Amniotic epithelial cell (primary cell): ENCODE measurements at places on chromosomes 16 and 17.

GRCh38 chr17:71200597-71200996 lies 920.2 kb upstream of the SOX9 start:
- no peak for DNase-seq

DNA sequence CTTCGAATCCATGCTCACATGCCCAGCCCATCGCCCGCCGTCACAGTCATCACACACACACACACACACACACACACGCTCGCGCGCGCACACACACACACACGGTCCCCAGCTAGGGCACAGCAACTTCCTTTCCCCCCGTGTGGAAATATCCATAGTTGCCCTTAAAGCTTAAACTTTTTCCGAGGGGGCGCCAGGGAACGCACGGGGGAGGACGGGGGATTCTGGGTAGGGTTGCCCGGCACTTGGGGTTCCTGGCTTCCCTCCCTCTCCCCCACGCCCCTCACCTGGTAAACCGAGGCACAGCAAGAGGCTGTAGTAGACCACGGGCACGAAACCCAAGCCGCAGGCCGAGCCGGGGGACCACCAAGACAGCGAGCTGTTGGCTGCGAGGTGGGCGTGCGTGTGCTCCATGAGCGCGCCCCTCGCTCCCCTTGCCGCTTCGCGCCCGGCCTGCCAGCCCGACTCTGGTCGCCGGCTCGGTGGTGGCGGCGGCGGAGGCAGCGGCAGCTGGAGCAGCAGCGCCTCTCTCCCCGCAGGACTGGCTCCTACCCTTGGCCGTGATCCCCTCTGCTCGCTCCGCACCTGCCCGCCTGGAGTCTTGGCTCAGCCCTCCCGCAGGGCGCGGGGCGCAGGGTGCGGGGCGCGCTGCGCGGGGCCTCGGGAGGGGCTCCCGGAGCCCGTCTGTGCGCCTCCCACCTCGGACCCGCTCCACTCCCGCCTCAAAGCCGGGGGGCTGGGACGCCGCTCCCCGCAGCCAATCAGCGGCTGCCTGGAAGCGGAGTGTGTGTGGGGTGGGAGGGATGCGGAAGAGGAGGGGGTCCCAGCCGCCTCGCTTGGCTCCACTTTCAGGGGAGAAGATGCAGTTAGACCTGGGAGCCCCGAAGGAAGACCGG lies at the start of gene GPR139:
TSS of gene GPR139 (minus strand) at position 688 of the 896 bp plus-strand sequence. CDS start at position 414, 274 bp downstream.
- DNase-seq, result no peak

DNA sequence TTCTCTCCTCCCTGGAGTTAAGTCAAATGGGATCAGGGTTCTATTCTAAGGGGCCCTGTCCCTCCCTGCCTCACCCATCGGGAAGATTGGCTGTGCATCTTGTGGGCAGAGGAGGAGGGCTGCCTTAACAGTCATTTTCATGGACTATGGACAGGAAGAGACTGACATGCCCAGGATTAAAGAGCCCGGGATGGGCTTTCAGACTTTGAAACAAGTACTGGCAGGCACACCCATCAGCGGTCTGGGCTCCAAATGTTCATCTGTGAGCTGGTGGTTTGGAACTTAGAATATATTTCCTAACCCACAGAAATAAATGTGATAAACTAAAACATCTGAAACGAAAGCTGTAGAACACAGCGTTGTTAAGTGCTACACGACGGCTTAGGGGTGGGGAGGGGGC lies 6.5 kb downstream of the SLC6A4 start:
- DNase-seq, result no peak

DNA sequence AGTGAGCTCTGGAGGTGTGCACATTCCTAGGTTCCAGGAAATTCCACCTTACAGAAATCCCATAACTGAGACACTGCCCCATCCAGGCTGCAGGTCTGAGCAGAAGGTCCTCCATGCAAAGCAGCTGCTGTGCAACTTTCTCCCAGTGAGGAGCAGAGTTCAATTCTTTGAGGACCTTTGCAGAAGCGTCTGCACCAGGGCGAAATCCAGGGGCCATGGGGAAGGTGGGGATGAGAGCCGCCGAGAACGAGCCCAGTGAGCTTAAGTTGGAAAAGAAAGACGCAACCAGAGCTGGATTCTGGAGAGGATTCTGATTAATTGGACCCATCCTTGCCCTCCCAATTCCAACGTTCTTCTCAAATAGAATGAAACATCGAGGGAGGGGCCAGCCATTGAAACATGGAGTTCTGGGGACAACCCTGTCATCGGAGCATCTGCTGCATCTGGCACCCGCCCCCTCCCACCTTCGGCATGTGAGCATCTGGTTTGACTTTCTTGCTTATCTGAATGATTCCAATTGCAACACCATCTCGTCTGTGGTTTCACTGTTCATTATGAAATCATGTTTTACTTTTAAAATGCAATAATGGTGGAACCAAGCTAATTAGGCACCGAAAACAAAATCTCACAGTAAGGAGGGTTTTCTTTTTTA lies 190.6 kb upstream of the FOXF1 start:
- peak; percentile 74 for DNase-seq

- DNase-seq, result no peak
Observed at GRCh38 chr17:48123776-48124388, 16.3 kb downstream of the SNX11 start.

GRCh38 chr17:31513731-31514427 lies 122.4 kb downstream of the RAB11FIP4 start:
- no peak for DNase-seq

- DNase-seq, result no peak
Observed at GRCh38 chr16:75329943-75330342, 78.5 kb upstream of the BCAR1 start.

DNA sequence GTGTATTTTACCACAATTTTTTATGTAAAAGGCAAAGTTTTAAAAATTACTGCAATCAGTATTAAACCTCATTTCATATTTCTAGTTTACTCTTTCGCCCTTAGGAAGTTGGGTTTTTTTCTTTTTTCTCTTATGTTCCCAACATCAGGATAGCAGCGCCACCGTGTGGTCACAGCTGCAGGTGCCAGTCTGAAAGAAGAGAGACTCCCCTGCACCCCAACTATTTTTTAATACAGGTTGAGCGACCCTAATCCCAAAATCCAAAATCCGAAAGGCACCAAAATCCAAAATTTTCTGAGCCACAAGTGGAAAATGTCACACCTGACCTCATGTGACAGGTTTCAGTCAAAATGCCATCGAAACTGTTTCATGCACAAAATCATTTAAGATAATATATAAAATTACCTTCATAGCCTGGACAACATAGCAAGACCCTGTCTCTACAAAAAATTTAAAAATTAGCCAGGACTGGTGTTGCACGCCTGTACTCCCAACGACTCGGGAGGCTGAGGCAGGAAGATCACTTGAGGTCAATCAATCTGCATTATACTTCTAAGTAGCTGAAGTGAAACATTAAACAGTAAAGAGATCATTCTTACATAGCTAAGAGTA lies 21.8 kb upstream of the ASGR2 start:
- peak; percentile 60 for DNase-seq

DNA sequence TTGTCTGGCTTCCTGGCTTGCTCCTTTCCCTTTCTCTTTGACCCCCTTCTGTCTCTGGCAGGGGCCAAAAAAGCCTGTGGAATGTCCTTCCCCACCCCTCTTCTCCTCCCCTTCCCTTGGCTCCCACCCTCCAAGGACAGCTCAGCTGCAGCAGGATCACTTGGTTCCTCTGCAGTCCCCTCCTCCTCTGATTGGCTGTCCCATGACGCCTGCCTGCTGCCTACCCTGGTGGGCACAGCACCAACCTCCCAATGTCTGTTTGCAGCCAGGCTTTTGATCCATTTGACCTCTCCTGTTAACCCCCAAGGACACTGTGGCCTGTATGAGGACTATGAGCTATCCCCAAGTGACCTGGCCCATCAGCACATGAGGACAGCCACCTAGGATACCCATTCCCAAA lies 14.8 kb upstream of the MTMR4 start:
- no peak for DNase-seq

DNA sequence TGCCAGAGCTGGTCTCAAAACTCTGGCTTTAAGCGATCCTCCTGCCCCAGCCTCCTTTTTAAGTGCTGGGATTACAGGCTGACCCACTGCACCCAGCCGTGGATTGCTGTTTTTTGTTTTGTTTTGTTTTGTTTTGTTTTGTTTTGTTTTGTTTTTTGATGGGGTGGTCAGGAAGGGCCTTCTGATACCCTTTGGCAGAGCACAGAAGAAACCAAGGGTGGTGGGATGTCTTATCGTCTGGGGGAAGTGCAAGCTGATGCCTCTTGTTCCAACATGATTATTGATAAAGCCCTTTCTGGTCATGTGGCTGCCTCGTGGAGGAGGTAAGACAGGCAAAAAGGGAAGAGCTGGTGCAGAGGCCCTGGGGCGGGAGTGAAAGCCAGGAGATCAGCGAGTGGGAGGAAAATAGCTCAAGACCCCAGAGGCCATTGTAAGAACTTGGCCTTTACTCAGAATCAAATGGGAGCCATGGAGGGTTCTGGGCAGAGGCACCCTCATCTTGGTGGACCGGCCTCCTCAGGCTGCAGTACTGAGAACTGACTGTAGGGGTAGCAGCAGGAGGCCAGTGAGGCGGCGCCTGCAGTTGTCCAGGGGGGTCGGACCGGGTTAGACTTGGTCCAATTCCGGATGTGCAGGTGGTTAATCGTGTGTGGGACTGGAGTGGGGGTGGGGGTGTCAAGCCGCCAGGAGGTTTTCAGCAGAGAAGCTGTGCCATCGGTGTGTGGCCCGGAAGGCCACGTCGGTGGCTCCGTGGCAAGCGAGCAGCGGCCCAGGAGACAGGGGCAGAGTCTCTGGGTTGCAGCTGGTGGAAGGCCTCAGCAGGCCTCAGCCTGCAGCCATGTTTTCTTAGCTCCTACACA lies 84.4 kb upstream of the GSE1 start:
- DNase-seq, result no peak

- DNase-seq, result no peak
Observed at GRCh38 chr17:14301279-14302090, 604 bp downstream of the HS3ST3B1 start.

DNA sequence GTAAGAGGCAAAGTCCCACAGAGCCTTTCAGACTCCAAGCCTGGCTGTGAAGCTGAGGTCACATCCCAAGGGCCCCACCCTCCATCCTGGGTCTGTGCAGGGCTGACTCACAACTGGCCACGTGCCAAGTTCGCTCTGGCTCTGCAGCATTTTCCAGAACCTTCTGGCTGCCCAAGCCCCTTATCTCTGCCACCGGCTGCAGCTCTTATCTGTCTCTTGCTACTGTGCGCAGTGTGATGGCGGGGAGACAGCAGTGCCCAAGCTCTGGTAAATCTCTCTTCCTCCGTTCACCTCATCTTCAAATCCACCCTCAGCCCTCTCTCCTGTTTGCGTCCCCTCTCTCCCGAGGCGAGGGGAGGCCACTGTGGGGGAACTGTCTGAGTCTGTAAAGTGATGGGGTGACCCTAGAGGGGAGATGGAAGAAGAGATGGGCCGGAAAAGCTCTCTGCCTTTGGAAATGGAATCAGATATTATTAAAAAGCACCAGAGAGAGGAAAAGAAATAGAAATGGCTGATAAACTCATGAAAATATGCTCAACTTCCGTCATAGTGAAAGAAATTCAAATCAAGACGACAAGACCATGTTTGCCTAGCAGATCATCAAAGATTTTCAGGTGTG lies 162.7 kb upstream of the CDC42EP4 start:
- DNase-seq, result peak; percentile 66

DNA sequence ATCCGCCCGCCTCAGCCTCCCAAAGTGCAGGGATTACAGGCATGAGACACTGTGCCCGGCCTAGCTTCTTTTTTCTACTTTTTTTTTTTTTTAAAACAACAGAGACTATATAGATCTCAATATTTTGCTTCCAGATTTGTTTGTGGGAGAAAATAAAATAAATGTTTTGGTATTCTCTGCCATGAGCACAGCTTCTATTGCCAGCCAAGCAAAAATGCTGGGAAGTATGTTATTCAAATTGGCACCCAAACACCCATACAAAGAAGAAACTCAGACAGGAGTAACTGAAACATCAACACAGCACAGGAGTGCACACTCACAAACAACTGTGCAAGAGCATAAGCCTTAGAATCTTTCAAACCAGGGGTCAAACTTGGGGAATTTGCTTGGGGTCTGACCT lies 37.2 kb upstream of the CLEC3A start:
- no peak for DNase-seq

GRCh38 chr16:19589771-19590302 lies 34.3 kb downstream of the VPS35L start:
- DNase-seq, result peak; percentile 75

DNA sequence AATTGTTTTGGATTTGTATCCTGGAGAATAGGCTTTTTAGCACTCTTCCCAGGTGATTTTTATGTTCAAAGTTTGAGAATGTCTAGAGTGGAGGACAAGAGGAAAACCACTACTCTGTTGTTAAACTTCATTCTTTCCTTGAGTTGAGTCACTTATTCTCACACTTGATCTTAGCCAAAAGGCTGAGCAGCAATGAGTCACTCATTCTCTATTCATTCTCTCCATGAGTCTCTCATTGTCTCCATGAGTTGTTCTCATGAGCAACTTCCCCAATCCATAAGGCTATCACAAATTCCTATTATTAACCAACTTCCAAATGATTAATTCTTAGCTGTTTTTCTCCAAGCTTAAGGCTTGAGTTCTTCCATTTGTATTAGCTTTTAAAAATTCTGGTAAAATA lies 1393.3 kb downstream of the CDH8 start:
- no peak for DNase-seq

DNA sequence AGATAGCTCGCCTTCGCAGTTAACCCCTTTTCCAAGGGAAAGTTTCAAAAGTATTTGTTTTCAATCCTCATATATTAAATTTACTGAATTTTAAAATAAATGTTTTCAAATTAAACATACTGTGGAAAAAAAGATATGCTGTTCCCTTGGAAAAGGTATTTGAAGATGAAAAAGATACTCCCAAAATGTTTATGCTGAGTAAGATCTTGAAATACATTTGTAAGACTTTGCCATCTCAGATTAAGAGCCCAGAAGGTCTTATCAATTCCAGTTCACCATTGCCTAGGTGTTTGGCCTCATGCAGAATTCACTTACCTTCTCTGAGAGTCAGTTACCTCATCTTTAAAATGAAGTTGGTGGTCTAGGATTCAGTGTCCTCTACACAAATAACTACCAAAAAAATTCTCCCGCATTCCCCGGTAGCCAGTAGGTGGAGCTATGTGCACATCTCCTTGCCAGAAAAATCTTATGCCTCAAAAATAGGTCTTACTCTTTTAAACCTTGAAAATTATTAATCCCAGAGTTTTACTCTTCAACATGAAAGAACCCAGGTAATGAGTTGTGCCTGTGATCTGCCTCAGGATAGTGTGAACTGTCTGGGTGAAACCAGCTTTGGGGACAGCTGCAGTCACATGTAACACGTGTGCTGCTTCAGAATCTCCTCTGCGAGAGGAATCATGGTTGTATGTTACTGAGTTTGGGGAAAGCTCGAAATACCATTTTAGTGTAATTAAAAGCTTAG lies 178.3 kb downstream of the MRTFB start:
- DNase-seq, result peak; percentile 36

- DNase-seq, result no peak
Observed at GRCh38 chr17:51445946-51446345, 185.6 kb downstream of the UTP18 start.
